Osteocyte (in vitro differentiated cells): ENCODE measurements at places on chromosomes 11 and 22. TPM values are rescaled to one million over a fixed set of nuclear protein-coding genes. Genes with fewer than 3 reads are reported as not detected.

Gene FLRT1
- 0.54 and 0.65 TPM in 2 replicates for total RNA-seq

Gene MS4A1
- total RNA-seq: not detected in 2 replicates

Gene APOL4
- total RNA-seq: 0.13 TPM in 1 of 2 replicates, not detected in the other

GRCh38 chr11:128157423-128158298, 429.7 kb downstream of the ETS1 start:
- H3K36me3 ChIP-seq: no peaks in the 10 kb centered on the region
- peaks cover 1% of the 10 kb centered on the region for H3K4me1 ChIP-seq
- H3K4me3 ChIP-seq: peak overlapping the region; percentile 56
- DNase-seq: no peak
- peaks cover 4% of the 10 kb centered on the region for H3K27me3 ChIP-seq

- H3K27ac ChIP-seq: no peak overlapping the region
- no peaks in the 10 kb centered on the region for H3K4me1 ChIP-seq
- H3K4me3 ChIP-seq: no peak overlapping the region
- no peak for DNase-seq
- H3K27me3 ChIP-seq: peaks cover 28% of the 10 kb centered on the region
Measured at GRCh38 chr11:19460718-19461405, 220.1 kb upstream of the E2F8 start.

GRCh38 chr22:48663297-48663696, 1164.4 kb downstream of the BRD1 start:
- H3K4me3 ChIP-seq: no peak overlapping the region

DNA sequence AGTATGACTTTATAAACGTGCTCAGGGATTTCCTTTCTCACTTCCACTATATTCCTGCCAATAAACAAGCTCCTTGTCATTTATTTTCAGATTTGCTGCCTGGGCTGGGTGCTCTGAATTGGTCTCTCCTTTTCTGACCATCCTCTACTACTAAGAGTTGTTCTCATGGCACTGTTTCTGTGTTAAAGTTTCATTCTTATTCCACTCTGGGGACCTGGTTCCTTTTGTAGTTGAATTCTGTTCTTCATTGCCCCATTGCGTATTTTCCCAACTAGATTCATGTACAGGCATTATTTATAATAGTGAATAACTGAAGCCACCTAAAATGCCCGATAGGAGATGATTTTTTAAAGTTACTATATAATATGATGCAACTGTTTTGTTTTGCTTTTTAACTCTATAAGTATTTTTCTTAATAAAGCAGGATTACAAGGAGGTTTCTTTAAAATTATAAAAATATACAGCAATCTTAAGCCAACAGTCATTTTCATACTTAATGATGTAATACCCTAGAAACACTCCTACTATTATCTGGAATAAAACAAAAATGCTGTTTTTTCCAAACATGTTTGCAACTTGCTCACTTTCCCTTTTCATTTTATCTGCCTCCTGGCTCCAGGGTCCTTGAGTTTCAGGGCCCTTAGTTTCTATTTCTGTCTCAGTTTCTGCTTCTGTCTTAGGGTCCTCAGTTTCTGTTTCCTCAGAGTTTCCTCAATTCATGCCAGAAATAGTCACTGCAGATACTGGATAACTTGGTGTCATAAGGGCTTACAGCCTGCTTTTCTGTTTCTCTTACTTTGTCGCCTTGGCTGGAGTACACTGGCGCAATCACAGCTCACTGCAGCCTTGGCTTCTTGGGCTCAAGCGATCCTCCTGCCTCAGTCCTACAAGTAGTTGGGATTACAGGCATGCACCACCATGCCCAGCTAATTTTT, 9.8 kb upstream of the FUT4 start:
- peaks cover 3% of the 10 kb centered on the region for H3K27me3 ChIP-seq
- H3K4me1 ChIP-seq: peaks cover 21% of the 10 kb centered on the region
- no peak overlapping the region for H3K4me3 ChIP-seq
- H3K27ac ChIP-seq: peak overlapping the region; percentile 11

DNA sequence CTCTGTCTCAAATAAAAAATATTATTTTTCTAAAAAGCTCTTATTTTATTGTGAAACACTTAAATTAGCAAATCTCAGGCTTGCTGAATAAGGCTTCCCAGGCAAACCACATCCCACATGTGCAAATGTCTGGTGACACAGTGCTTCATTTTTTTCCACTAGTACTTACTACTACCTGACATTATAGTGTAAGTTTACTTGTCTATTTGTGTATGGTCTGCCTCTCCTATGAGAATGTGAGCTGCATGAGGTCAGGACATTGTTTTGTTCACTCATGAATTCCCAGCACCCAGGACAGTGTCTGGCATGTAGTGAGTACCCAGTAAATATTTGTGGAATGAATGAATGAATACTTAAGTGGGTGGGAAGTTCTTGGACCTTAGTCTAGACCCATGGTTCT, 103.1 kb downstream of the PTPRJ start:
- H3K36me3 ChIP-seq: no peaks in the 10 kb centered on the region
- DNase-seq: no peak
- no peak overlapping the region for H3K27ac ChIP-seq

- H3K27ac ChIP-seq: no peak overlapping the region
- H3K27me3 ChIP-seq: no peaks in the 10 kb centered on the region
- peak; percentile 36 for DNase-seq
- peaks cover 71% of the 10 kb centered on the region for H3K4me1 ChIP-seq
- no peaks in the 10 kb centered on the region for H3K36me3 ChIP-seq
- H3K4me3 ChIP-seq: no peak overlapping the region
Measured at GRCh38 chr11:66116576-66117361, 46.7 kb downstream of the PACS1 start.

DNA sequence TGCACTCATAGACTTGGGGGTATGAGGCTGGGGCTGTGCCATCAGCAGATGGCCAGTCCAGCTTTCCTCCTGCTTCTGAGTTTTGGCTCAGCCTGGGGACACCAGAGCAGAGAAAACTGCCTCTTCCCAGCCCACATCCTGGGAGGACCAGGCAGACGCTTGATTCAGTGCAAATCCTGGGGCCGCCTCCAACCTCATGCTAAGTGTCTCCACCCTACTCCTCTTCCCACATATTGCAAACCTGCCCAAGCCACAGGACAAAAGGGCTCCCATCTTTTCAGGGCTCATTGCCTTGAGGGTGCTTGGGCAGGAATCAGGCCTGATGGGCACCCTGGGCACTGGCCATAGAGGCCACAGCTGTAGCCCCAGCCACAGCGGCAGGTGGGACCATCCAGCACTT, 79.7 kb upstream of the SHANK2 start:
- peaks cover 23% of the 10 kb centered on the region for H3K27me3 ChIP-seq
- DNase-seq: no peak
- no peak overlapping the region for H3K27ac ChIP-seq
- H3K4me3 ChIP-seq: no peak overlapping the region

- H3K4me3 ChIP-seq: no peak overlapping the region
- H3K36me3 ChIP-seq: peaks cover 4% of the 10 kb centered on the region
- peak overlapping the region; percentile 95 for H3K27ac ChIP-seq
- H3K4me1 ChIP-seq: peaks cover 81% of the 10 kb centered on the region
Measured at GRCh38 chr22:20551805-20552442, 44.5 kb downstream of the MED15 start.
